C1 segment of cervical spinal cord (tissue), 14 donors: ENCODE measurements at places on chromosomes 7 and 10.

GRCh38 chr10:239109-239508 is 103.9 kb downstream of the ZMYND11 start:
- DNase-seq = no peak

GRCh38 chr10:4527281-4527970 is 298.6 kb upstream of the AKR1E2 start:
- DNase-seq = no peak

GRCh38 chr7:70034999-70035398 is 436.7 kb downstream of the AUTS2 start:
- no peak for DNase-seq

GRCh38 chr7:122143376-122143750 is 686 bp downstream of the AASS start:
- no peak for DNase-seq

- DNase-seq = no peak
Observed at GRCh38 chr7:126716321-126716720, 536.4 kb downstream of the GRM8 start.

GRCh38 chr10:33040436-33040835 is 82.4 kb upstream of the ITGB1 start:
- no peak for DNase-seq

- DNase-seq = peak; percentile 1
Observed at GRCh38 chr10:103281753-103282152, 4.8 kb downstream of the INA start.
